Cerebellar nuclear complex (tissue), 1 donor: ENCODE measurements at places on chromosomes 3 and 15.

GRCh38 chr15:70584838-70585706 is 178.3 kb downstream of the UACA start:
- no peak for DNase-seq

DNA sequence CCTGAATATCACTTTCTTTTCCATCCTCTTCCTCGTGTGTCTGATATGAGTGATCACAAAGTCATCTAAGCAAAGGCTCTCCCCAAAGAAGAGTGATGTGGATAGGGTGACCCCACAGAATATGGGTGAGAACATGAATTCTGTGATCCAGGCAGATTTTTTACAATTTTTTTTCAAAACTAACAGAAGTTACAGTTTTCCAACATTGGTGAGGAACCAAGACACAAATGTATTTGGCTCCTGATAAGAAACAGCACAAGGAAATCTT is 27.0 kb downstream of the ANXA2 start:
- no peak for DNase-seq

- DNase-seq: no peak
These were observed 1.7 kb downstream of the P2RY14 start for GRCh38 chr3:151276687-151277042.

GRCh38 chr15:57064033-57064432 is 145.6 kb downstream of the TCF12 start:
- DNase-seq: no peak

GRCh38 chr3:177459401-177459800 is 262.1 kb upstream of the TBL1XR1 start:
- DNase-seq: no peak

DNA sequence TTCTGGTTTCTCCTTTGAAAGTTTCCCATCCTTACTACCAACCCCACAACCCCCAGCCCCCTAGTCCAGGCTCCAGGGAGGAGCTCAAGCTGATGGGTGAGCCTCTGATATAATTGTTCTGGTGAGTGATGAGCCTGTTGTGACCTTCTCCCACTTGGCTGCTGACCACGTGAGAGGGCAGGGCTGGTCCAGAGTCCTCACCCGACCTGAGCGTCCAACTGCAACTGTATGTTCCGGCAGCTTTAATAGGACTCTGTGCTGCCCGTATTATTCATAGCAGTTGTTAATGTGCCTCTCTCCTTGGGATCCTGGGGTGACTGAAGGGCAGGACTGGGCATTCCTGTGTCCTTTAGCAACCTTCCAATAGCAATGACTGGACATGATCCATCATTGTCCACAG is 56.2 kb downstream of the B3GNT5 start:
- DNase-seq: no peak

DNA sequence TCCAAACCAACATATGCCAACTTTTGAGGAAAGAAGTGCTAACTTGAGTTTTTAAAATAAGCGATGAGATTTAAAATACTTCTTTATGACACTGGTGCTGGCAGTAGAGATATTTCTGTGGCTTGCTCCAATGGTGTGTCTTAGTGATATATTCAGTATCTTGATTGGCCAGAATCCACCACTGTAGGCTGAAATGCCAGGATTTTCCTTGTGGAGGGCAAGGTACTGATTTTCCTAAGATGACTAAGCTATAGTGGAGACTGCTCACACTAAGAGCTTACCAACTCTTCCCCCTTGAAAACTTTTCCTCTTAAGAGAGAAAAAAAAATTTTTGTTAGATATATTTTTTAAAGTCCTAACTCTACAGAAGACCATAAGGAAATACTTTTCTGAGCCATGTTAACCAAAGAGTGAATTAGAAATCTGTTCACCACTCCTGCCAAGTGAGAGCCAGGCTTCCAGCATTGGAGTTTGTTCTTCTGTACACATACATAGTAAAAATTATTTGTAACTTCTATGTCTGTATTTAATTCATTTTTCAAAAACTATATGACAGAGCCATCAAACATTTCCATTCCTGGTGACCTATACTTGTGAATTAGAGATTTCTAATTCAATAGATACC is 109.1 kb downstream of the PPP2R3A start:
- DNase-seq: no peak

DNA sequence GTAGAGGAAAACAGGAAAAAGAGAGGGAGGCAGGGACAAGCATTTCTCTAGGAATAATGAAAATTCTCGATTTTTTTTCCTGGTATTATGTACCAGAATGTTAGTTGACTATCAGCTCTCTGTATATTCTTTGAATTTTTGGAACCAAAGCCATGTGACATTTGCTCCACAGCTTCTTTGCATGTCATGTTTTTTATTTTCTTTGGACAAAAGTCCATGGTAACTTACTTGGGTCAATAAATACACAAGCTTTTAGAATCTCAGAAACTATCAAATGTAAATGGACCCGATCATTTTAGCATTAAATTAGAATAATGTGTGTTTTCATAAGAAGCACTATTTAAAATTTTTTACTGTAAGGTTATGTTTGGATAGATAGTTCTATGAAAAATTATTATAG is 320.5 kb downstream of the ZIC1 start:
- DNase-seq: no peak

DNA sequence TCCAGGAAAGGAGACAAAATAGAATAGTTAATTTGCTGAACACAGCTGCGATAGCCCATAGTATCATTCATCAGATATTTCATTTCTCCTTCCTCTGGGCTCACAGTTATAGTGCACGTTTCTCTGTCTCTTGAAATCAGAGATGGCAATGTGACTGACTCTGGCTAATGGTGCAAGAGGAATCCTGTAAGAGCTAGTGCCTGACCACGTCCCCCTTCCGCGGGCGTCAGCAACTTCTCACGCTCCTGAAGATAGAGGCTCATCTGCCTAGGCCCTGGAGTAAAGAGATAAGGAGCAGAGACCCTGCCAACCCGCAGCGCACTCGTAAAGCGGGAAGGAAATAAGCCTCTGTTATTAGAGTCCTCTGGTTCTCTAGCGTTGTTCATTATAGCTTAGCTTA is 391.8 kb downstream of the VPS13C start:
- DNase-seq: no peak

DNA sequence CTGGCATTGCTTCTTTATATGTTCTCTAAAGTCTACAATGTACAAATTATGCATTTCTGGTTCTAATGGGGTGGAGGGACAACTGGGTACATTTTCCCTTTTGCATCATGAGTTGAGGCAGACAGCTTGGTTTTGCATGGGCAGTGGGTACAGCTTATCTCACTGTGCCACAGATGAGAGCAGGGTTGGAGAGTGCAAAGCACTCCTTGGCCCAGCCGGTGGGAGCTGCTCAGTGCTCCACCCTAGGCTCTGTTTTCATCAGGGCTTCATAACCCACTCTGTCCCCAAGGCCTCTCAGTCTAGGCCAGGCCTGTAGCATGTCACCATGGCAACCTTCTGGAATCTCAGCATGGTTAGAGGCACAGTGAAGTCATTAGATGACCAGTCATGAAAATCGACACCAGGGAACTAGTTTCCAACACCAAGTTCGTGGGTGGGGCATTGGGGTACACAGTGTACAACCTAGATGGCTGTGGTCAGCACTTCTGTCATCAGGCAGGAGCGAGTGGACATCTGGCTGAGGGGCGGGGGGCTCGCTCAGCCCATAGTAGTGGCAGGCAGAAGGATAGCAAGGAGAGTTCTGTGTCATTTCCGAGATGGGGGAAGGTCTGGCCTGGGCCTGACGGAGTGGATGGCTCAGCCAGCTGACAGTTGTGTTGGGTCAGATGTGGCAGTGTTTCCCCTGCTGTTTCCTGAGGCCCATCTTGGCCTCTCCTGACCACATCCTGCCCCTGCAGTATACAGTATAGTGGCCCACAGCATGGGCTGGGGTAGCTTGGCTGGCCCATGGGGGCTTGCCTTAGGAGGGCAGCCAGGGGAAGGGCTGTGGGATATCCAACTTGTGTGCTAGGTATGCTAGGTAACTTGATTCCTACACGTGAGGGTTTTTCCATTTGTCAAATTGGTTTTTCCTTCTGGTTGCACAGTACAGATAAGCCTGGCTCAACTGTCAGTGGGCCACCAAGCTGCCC is 75.7 kb upstream of the PRR23C start:
- no peak for DNase-seq

GRCh38 chr15:70012895-70013294 is 84.8 kb downstream of the TLE3 start:
- no peak for DNase-seq

GRCh38 chr3:25547103-25547502 is 117.6 kb downstream of the TOP2B start:
- DNase-seq: no peak

GRCh38 chr15:90165157-90165556 is 36.0 kb upstream of the SEMA4B start:
- no peak for DNase-seq

DNA sequence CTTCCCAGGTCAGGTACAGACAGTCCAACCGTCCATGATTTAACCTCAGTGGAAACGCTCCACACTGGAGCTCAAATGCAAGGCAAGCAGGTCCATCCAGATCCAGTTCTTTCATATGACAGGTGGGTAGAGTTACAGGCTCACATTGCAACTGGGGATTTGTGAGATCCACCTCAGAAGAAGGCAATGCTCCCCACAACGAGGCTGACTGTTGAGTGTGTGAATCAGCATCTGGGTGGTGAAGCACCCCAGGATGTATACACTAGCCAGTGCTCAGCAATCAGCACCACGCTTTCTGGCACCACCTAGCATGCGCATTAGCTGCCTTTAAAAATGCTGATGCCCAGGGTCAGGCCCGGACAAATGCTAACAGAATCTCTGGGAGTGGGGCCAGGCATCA is 343.5 kb upstream of the ICE2 start:
- DNase-seq: no peak

DNA sequence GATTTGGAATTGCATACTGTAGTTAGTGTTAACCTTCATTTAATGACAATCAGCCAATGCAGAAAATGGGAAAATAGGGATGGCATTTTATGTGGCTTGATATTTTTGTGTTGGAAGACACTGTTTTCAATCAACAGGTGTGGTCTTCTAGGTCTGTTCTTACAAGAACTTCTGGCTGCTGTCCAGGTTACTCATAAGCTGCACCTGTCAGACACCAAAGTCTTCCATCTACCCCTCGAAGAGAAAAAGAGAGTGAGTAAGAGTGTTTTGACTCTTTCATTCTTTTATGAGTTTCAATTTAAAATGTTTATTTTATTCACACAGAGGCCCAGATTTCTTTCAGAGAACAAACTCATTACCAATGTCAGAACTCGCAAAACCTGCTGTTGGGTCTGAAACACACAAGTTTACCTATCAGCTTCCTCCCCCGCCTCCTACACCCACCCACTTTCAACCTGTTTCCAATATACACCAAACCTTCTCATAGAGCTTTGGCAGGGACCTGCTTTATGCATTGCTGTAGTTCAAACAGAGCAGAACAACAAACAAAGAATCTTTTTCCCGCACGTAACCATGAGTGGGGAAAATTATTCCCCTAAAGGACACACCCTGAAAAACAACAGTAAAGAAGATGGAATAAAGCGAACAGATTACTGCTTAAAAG is 767.7 kb upstream of the ALCAM start:
- DNase-seq: no peak

GRCh38 chr3:134477938-134478337 is 7.8 kb downstream of the ANAPC13 start:
- DNase-seq: no peak
